ENCODE measurements at places on chromosomes 4 and X.

DNA sequence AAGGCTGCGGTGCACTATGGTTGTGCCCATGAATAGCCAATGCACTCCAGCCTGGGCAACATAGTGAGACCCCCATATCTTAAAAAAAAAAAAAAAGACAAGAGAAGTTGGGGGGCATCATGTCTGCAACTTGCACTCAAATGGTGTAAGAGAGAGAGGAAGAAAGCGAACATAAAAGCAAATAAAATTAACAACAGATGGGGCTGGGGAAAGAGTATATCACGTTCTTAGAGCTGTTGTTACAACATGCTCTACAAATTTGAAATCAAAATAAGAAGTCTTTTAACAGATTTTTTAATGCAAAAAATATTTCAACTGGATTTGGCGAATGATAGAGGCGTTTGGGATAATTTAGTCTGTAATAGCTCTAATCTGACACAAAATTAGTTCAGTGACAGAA is 144.9 kb downstream of the FNIP2 start:
- DNase-seq = no peak

GRCh38 chrX:38052096-38052495 is 45.7 kb downstream of the SYTL5 start:
- no peak for DNase-seq

GRCh38 chrX:11100281-11101035 is 10.7 kb upstream of the HCCS start:
- DNase-seq = peak; percentile 39

DNA sequence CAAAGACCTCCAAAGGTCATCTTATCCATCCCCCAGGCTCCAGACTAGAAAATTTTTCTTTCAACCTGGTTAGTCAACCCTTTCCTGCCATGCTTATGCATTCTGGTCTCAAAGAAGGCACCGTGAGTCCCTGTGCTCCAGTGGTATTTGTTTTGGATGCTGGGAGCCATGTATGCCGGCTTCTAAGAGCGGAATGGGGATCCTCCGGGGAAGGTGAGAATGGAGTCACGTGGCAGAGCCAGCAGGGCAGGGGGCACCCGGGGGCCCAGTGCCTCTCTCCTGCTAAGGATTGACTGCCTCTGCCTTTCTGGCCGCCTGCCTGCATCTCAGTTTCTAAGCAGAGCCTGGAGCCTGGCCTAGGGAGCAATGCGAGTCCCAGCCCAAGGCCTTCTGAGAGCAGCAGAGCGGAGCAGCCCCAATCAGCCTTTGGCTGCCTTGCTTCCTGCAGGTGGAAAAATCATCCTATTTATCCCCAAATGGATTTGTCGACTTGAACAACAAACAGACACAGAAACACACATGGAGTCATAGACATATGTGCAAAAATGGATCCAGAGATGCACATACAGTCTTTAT is 141.0 kb downstream of the PJA1 start:
- no peak for DNase-seq

DNA sequence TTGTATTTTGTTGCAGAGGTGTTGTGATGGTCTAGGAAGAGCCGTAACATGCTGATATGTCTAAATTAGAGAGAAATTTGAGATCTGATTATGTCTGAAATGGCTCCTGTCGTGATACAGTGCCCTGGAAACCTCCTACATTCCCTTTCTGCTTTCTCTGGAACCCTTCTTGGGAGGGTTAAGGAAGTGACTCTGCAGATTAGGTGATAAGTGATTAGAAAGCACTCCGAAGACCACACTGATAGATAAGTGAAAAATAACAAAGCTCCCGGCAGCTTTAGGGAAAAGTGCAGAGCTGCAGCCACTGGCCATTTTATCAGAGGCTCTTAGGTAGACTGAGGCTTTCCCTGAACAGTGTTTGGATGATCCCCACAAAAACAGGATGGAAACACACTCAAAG is 110.6 kb downstream of the MGST2 start:
- DNase-seq = no peak

- no peak for DNase-seq
These were observed 53.0 kb upstream of the RPS6KA6 start for GRCh38 chrX:84240848-84241565.

DNA sequence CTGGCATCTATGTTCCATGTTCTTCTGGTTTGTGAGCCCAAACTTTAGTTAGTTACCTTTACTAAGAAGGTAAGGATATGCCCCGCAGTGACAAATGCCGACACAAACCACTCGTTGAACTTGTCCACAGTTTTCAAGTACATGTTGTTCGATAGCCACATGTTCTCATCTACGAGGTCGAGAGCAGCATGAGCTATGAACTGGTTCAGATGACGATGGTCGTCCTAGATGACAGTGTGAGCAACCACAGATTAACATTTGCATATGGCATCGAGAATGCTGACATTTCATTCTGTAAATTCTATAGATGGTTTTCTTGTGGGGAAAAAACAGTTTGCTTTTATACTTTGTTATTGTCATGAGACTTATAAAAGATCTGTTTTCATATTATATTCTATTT is 18.0 kb downstream of the TRAPPC2 start:
- DNase-seq = no peak

- no peak for DNase-seq
These were observed 13.9 kb downstream of the TCEANC start for GRCh38 chrX:13666836-13667235.

DNA sequence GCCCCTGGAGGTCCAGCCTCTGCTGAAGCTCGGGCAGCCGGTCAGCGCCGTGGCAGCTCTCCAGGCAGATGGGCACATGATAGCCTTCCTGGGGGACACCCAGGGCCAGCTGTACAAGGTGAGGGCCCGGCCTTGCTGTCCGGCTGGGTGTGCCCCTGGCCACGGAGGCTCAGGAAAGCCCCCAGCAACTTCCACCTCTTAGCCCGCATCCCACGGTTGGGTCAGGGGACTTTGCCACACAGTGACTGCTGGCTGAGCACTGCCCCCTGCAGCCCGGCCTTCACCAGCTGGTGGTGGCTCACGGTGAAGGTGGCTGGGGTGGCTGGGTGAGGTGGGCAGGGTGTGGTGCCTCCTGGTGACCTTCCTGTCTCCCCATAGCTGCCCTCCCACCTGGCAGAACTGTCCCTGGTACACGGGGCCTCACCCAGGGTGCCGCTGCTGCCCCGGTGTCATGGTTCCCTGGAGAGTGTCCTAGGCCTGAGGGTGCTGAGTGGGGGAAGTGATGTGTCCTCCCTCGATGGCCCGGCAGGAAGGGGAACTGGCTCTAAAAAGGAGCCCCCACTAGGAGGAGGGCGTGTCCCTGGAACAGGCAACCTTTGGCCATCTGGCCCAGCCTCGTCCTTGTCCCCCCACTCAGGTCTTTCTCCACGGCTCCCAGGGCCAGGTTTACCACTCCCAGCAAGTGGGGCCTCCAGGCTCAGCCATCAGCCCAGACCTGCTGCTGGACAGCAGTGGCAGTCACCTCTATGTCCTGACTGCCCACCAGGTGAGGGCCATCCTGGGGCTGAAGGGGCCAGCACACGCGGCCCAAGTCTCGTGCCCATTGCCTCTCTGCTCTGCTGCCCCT is 4.5 kb downstream of the PLXNB3 start:
- no peak for DNase-seq

DNA sequence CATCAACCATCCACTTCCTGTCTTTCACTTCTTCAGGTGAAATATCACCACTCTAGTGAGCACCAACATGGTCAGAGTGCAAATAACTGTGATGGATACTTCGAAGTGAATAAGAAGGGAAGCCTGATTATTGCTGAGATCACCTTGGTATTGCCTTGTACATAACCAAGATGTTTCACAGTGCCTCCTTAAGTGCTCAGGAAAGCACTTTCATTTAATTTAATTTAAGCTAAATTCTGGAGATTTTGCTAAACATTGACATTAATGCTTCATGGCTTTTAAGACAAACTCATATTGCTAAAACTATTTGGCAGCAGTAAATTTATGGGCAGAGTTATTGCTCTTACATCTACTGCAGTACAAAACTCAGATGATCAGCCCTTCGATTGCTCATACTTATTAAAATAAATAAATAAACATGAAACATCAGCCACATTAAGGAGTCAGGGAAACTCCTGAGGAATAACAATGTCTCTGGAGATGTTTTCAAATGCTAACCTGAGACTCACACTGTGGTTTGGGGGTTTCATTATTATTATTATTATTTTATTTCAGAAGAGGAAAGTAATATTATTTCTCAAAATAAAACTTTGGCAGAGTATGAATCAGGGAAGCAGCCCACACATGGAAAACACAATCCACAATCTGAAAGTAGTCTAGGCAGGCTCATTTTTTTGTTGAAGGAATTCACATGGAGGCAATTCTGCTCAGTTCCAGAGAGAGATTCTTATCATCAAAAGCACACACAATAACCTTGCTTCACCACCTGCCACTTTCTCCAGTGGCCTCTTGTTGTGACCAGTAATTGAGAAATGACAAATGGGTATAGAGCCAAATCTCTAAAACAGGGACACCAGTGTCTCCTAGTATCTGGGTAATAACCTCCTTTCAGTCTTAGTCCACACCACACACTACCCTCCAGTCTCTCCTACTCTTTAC is 344.2 kb downstream of the MAPK10 start:
- DNase-seq = no peak

DNA sequence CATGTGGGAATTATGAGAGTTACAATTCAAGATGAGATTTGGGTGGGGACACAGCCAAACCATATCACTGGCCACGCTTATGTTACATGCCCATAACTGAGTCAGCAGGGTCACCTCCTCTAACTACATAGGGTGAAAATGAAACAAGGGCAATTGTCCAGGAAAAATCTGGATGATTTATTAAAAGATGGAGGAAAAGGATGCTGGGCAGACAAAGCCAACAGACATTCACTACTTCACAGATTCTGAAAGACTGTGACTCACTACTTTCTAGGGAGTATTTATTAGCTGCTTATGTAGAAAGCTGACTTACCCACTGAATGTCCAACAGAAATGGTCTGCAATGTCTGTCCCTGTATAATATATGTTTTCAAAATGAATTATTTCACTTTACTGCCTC is 72.4 kb downstream of the APBB2 start:
- no peak for DNase-seq

- peak; percentile 50 for DNase-seq
These were observed 997.4 kb upstream of the PRKX start for GRCh38 chrX:4710618-4711433.

DNA sequence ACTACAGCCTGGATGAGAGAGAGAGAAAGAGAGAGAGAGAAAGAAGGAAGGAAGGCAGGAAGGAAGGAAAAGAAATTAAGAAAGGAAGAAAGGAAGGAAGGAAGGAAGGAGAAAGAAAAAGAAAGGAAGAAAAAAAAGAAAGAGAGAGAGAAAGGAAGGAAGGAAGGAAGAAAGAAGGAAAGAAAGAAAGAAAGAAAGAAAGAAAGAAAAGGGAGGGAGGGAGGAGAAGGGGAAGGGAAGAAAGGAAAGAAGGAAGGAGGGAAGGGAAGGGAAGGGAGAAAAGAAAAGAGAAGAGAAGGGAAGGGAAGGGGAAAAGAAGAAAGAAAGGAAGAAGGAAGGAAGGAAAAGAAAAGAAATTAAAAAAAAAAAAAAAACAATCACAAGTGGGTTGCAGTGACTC is 146.3 kb downstream of the OPHN1 start:
- no peak for DNase-seq

DNA sequence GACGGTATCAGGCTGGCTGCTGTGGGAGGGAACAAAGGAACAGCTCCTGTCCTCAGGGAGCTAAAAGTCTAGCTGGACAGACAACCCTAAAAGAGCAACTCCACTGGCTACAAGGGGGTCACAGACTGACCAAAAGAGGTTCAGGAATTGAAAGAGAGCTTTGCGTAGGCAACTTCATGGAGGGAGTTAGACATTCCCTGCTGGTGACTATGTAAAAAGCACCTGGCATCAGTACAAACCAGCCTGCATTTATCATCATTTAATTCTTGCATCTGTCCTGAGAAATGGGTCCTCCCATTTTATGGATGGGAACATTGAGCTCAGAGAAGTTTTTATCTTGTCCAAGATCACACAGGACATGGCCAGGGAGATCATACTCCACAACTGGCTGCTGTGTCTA is 1.4 kb upstream of the LGI2 start:
- DNase-seq = no peak

- DNase-seq = no peak
These were observed 126.3 kb downstream of the FBXO8 start for GRCh38 chr4:174157106-174157607.

- no peak for DNase-seq
These were observed 71.6 kb downstream of the STX18 start for GRCh38 chr4:4470208-4470607.

GRCh38 chrX:49701323-49701722 is 5.5 kb upstream of the PAGE1 start:
- no peak for DNase-seq

GRCh38 chr4:89733946-89734345 is 103.0 kb downstream of the SNCA start:
- no peak for DNase-seq

GRCh38 chr4:177785000-177785399 is 342.8 kb upstream of the AGA start:
- DNase-seq = no peak

- no peak for DNase-seq
These were observed 569.4 kb downstream of the TRAM1L1 start for GRCh38 chr4:116515959-116516358.

DNA sequence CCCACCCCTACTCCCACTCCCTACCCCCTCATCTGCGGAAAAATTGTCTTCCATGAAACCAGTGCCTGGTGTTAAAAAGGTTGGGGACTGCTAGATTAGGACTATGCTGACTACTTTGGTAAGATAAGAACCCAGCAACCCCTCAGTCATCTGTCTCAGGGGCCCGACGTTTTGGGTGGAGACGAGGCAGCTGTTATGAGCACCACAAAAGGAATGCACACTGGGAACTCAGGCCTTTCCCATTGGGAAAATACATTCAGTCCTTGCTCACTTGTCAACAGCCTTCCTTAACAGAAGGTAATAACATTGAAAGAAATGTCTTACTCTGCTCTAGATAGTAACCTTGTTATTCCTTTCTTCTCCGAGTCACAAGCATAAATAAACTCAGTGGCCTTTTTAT is 310.8 kb downstream of the AFF2 start:
- DNase-seq = no peak

DNA sequence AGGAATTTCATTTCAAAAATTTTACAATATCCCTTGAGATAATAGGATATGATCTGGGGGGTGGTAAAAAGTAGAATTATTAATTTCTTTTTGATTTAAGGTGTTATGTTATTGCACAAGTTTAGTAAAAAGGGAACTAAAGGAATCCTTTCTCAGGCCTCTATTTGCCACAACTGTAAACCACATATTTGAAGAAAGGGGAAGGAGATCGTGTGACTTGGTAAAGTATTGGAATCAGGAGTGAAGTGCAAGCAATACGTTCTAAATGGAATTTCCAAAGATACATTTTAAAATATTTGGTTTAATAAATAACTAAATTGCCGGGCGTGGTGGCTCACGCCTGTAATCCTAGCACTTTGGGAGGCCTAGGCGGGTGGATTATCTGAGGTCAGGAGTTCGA is 35.3 kb upstream of the SCRG1 start:
- DNase-seq = no peak

GRCh38 chrX:134685668-134686067 is 27.4 kb upstream of the PLAC1 start:
- DNase-seq = no peak

GRCh38 chrX:49856819-49857218 is 22.5 kb upstream of the USP27X start:
- no peak for DNase-seq
